Tongue (tissue), 3 donors: ENCODE measurements at places on chromosomes 13 and 19. TPM values are rescaled to one million over a fixed set of nuclear protein-coding genes. Genes with fewer than 3 reads are reported as not detected.

GRCh38 chr13:27619093-27619727, 1.1 kb downstream of the LNX2 start:
- peak; percentile 36 for DNase-seq

DNA sequence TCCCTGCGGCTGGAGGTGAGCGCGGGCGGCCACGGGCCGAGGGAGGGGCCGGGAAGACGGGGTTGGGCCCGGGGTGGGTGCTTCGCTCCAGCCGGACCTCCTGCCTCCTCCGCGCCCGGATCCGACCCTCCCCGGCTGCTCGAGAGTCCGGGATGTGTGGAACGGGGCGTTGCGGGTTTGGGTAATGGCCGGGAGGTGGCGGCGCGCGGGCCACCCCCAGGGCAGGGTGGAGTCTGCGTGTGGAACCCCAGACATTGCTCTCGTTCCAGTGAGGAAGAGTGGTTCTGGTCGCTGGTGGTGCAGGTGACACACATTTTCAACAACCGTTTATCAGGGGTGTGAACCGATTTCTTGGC, 38.8 kb downstream of the ARHGEF7 start:
- DNase-seq: no peak

DNA sequence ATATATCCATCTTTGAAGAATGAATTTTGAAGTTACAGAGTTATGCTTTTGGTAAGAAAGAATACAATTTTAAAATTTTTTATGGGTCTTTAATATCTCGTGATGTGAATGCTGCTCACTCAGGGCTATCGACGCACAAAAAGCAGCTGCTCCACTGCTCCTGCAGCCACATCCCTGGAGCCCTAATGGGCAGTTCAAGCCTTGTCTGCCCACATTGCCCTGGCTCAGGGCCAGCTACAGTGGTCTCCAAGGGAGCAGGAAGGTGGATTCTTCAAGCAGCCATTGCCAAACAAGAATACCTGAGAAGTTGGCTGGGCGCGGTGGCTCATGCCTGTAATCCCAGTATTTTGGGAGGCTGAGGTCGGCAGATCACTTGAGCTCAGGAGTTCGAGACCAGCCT, 85.8 kb downstream of the IPO5 start:
- DNase-seq: no peak

GRCh38 chr19:5186293-5187050, 154.1 kb downstream of the PTPRS start:
- DNase-seq: peak; percentile 30

The ATXN8OS gene
- total RNA-seq: not detected

The UBE2M gene
- total RNA-seq: 37.5 TPM

DNA sequence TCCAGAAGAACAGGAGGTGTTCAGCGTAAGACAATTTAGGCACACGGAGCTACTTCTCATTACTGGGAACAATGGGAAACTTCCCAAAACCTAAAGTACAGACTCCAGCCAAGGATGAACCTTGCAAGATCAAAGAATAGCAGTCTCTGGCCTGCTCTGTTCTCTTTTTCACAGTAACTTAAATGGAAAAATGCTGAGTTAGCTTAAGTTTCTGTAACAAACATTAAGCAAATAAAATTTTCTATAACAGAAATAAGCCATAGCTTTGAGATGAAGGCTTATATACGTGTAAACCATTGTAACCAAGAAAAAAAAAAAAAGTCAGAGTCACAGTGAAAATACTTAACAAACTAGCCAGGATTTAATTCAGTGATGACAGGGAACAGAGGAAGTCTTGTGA, 18.2 kb upstream of the ZNF460 start:
- DNase-seq: no peak

DNA sequence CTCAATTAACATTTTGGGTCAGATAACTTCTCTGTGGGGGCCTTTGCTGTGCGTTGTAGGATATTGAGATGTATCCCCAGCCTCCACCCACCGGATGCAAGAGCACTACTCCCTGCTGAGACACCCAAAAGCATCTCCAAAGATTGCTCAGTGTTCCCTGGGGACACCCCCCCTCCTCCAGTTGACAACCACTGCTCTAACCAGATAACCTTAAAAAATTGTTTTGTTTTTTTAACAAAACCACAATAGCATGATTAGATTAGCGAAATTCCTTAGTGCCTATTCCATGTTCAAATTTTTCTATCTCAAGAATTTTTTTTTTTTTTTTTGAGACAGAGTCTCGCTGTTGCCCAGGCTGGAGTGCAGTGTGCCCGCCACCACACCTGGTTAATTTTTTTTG, 2.6 kb upstream of the EPN1 start:
- no peak for DNase-seq

GRCh38 chr19:1513499-1514294, 878 bp upstream of the ADAMTSL5 start:
- peak; percentile 69 for DNase-seq

- DNase-seq: no peak
Observed at GRCh38 chr13:25420161-25420560, 48.4 kb downstream of the ATP8A2 start.
